ENCODE measurements at places on chromosomes 6 and 20.

GRCh38 chr6:143159001-143159400 is 98.3 kb downstream of the AIG1 start:
- DNase-seq = no peak

DNA sequence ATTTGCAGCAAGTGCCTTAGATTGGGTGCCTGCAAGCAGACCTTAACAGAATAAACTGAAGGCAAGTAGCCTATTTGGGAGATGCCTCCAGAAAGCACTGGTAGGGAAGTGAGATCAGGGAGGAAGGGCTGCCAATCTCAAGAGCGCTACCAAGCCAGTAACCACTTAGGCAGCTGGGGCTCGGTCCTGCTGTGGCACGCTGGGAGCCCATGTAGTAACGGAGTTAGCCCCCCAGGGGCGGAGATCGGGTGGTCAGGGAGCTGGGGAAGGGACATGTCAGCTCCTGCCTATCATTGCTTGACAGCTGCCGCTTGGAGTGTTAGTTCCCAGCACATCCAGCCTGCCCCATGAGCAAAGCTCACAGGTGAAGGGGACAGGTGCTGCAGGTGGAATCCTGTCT is 127.0 kb downstream of the CEBPB start:
- peak; percentile 32 for DNase-seq

DNA sequence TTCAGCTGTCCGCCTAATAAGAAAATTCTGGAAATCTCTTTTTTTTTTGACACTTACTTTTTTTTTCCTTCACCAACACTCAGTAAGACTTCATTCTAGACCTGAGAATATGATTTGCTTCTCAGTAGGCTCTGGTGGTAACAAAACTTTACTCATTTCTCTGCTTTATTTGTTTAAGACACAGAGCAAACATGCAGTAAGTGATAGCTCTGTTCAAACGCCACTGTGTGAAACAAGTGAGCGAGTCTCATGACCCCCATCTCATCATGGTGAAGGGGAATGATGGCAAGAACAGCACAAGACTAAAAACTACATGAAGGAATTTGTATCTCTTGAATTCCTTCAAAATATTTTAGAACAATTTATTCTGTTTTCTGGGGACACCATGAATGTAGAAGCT is 541.6 kb upstream of the POU3F2 start:
- DNase-seq = no peak

DNA sequence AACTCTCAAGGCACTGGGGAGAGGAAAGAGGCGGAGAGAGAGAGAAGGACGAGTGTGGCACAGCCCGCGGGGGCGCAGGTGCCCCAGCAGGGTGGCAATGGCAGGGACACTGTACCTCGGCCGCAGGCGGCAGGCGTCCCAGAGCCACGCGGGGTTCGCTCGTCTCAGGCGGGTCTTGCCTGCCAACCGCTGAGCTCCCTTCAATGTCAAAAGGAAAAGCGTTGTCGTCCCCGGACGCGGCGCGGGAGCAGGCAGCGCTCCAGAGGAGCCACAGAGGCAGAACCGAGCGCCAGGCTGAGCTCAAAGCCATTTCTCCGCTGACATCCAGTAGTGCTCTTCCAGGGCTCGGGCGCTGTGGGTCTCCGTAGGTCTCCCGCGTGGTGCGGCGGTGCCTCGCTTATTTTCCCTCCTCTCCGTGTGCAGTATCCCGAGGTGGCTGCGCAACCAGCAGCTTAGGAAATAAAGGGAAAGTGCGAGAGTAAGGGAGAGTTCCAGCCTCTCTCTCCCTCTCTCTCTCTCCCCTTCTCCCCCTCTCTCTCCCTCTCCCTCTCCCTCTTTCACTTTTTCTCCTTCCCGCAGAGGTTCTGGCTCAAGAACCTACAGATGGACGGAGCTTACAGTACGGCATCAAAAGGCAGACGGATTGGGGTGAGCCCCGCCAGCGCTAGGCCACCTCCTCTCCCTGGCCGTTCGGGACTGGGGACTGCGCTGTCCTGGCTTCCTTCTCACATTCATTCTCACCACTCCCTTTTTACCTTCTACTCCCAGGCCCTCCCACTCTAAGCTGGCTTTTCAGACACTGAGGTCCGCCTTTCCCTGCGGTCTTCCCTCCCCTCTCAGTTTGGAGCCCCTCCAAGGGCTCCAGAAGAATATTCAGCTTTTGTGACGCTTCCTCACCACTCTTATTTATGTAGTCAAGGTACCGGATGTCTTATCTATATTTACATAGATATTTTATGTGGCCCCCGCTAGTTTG is at the start of gene LAMA4:
Gene LAMA4, minus strand, starts transcription at position 727 of the 976 bp plus-strand sequence. Its CDS starts 417 bp downstream, at position 310.
- DNase-seq = peak; percentile 68

DNA sequence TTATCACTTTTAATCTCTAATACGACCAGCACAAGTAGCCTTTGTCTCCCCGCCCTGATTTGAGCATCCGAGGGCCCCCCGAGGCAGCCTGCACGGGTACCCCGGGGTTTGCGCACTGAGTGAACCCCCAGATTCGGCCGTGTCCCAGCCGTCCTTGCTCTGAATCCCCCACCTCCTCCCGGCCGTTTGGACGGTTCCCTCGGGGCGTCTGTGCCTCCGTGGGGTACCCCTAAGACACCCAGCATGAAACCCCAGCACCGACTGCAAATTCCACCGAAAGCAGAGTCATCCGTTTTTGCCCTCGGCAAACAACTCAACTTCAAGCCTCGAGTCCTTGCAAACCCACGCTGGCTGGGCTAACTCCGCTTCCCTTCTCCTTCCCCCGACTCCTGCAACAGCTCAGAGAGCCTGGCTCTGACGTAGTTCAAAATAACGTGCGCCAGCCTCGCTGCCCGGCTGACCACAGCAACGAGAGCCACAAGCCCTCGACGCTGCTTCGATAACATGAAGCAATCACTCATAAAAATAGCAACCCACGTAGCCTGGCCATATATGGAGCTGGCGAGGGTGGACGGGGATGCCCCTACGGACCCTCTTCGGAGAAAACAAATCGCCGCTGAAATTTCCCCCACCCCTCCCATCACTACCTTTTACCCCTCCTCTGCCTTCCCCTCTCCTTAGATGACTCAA is 764 bp upstream of the SNAP25 start:
- DNase-seq = peak; percentile 84

- DNase-seq = peak; percentile 74
Measured at GRCh38 chr6:105981002-105981887, 104.9 kb upstream of the PRDM1 start.

DNA sequence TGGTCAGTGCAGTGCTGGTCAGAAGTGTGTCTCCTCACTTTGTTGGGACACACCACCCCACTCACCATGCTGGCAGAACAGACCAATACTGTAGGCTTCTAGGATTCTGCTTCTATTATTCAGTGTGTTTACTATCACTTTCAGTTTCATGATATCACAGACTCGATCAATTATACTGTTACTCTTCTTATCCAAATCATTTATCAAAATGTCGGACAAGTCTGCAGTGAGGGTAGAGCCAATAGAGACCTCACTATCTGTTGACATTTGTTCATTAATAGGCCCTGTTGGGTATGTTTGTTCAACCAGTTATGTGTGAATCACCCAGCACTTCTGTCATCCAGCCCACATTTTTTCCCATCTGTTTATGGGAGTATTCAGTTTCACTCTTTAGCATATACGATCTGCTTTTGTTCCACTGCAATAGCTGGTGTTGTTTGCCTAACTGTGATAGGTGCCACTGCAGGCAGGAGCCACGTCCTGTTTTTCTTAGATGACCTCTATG is 140.1 kb downstream of the NRN1 start:
- no peak for DNase-seq

DNA sequence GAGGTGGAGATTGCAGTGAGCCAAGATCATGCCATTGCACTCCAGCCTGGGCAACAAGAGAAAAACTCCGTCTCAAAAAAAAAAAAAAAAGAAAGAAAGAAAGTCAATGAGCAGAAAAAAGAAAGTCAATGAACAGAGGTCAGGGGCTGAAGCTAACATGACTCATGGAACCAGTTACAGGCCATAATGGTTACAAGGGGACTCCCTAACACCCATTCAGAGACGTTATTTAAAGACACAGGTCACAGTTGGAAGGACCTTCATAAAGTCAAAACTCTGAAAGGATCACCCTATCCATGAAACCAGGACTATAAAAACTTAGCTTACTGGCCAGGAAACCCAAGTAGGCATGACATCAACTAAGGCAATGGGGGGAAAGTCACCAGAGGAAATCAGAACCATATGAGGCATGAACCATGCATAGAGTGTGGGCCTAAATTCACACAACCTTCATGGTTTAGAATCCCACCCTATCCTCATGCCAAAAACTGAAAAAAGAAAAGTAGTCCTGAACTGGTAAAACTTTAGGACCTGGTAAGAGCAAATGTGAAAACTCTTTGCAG is 18.2 kb downstream of the FBXL4 start:
- no peak for DNase-seq

DNA sequence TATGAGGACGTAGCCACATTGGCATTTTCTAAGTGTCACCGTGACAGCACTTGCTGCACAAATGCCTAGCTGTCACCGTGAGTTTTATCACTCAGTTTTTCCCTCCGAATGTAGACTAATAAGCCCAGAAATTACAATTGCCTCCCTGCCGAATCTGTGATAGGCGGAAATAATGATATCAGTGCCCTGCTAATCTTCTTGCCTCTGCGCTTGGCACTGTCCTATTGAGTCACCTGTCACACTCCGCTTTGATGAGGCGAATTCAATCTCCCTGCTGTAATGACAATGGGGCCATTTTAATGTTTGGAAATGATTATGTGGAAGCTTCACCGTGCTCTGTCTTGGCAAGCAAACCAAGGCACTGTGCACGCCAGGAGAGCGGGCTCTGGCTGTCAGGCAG is 112.8 kb downstream of the LINC00237 start:
- DNase-seq = no peak

GRCh38 chr6:45838451-45838850 is 177.2 kb downstream of the CLIC5 start:
- DNase-seq = no peak

- no peak for DNase-seq
Measured at GRCh38 chr20:24649787-24650490, 180.5 kb downstream of the SYNDIG1 start.

- no peak for DNase-seq
Measured at GRCh38 chr6:165716886-165717285, 53.8 kb upstream of the PDE10A start.

DNA sequence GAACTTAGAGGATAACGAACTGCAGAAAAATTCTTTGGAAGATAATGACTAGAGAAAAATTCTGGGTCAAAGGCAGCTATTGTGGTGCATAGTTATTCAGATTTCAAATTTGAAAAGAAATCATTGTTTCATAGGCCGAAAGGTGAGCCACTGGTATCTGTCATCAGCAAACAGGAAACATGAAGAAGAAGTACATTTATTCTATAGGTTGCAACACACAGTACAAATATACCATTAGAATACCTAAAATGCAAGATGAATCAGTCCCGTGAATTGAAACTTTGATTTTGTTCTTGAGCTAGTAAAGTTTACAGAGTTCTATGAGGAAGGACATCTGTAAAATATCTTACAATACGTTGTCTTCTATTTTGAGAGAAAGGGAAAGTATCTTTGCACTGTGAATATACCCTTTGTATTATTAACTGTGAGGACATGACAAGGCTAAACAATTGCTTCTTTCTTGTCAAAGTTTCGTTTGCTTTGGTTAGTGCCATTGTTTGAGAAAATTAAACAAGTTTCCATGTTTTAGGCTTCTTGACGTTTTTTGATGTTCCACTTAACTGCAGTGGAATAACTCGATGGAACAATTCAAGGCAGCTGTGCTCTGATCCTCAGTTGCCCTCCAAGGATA is 84.7 kb downstream of the HDGFL1 start:
- no peak for DNase-seq

- peak; percentile 44 for DNase-seq
Measured at GRCh38 chr6:53159558-53159957, 10.9 kb upstream of the GCM1 start.

DNA sequence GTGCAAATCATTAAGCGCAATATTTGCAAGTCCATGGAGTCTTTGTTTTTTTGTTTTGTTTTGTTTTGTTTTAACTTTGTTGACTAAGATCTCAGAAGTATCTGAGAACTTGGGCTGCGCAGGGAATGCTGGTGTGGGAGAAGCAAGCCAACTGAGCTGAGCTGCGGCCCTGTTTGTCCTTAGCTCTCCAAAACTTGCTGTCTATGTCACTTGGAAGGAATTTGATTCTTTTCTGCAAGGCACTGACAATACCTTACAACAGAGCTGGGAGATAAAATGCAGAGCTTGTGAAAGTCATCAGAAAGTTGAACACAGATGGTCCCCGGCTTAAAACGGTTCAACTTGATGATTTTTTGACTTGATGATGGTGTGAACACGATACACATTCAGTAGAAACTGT is 5.4 kb downstream of the SLC22A23 start:
- DNase-seq = no peak

GRCh38 chr6:34508425-34508824 is 42.5 kb downstream of the PACSIN1 start:
- no peak for DNase-seq

DNA sequence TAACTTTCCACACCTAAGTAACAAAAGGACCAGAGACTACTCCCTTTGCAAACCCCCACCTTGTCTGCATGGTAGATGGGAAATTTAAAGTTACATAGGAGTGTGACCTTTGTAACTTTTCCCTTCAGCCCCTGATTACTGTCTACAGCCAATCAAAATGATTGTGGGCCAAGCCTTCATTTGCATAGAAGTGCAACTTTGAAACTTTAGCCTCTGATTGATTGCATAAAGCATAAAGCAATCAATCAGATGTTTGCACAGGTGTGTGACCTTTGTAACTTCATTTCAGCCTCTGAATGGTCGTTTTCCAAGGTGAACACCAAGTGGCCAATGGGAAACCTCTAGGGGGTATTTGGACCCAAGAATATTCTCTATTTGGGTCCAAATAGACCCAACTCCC is 46.1 kb downstream of the PRKN start:
- no peak for DNase-seq

GRCh38 chr6:56364827-56365339 is 117.5 kb upstream of the COL21A1 start:
- DNase-seq = no peak

- no peak for DNase-seq
Measured at GRCh38 chr6:133967347-133967746, 14.3 kb downstream of the TBPL1 start.

GRCh38 chr6:161138543-161139303 is 135.1 kb downstream of the AGPAT4 start:
- DNase-seq = peak; percentile 37

- no peak for DNase-seq
Measured at GRCh38 chr6:24883618-24884017, 52.1 kb downstream of the RIPOR2 start.

DNA sequence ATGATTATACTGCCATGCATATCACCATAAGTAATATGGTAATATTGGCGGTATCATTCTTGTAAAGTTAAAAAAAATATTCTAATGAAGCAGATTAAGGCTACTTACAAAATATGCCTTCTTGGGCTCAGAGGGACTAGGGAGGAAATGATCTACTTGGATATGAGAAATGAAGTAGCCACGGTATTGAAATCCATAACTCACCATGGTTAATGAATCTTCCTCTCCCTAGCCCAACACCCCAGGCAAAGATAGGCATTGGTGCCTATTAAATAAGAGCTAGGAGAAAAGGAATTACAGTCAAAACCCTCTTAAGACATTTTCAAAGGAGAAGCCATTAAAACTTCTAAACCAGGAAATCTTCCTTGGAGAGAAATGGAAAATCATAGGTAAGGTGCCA is 280.5 kb downstream of the TFAP2B start:
- no peak for DNase-seq
